Stimulated activated CD8-positive, alpha-beta memory T cell treated with anti-CD3 and anti-CD28 coated beads, Interleukin-4, amount 100 ng/mL, for 48 hours (primary cell): ENCODE measurements at places on chromosomes 5 and 9.
A peak's percentile ranks its signal among the peaks of the same experiment; 100 is the strongest.

DNA sequence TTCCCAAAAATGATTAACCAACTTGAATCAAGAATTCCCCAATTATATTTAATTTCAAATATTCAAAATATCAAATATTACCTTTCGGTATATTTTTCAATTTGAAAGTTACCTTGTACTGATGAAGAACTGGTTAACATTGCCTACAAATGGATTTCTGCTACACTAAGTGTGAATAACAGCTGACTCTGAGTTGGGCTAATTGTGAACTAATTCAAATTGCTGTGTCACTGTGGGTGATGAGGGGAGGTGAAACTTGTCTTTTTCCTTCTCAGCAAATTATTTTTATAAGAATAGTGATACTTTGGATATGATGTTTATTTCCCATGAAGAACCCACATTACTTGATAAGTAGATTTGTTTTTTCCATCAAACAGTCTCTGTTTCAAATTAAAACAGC is 103.4 kb upstream of the RPS23 start:
- no peak for DNase-seq

GRCh38 chr9:123150708-123151503 is 117.4 kb downstream of the GPR21 start:
- DNase-seq: no peak

DNA sequence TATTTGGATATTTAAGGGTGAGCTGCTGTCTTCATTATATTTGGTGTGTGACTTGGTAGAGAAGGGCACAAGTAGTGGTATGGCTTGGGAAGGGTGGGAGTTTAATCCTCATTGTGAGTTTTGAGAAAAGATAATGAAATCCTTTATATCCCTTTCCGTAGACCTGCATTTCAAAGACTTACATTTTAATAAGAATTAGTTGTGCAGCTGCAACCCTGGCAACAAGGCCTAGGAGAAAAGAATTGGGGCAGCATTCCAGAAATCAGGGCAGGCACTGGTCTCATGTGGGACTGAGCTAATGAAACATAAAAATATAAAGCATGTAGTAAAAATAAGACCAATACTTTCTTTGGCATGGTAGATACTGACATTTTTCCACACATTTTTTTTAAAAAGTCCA is 60.5 kb downstream of the CDC42SE2 start:
- DNase-seq: no peak

- DNase-seq: no peak
Measured at GRCh38 chr5:99122976-99123375, 194.2 kb upstream of the CHD1 start.

DNA sequence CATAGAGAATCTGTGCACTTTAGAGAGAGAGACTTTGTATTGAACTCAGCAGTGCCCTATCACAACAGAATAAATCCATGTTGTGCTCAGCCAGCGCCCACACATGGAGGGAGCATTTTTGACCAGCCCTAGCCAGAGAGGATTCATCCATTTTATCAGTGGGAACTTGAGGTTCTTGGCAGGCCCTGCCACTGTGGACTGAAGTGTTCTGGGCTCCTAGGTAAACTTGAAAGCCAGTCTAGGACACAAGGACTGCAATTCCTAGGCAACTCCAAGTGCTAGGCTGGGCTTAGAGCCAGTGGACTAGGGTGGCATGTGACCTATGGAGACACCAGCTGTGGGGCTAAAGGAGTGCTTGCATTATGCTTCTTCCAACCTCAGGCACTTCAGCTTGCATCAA is 523.5 kb downstream of the CDH12 start:
- DNase-seq: no peak

- DNase-seq: no peak
Measured at GRCh38 chr5:32264957-32265572, 47.7 kb downstream of the MTMR12 start.

GRCh38 chr9:69090946-69091345 is 55.4 kb downstream of the FXN start:
- no peak for DNase-seq

DNA sequence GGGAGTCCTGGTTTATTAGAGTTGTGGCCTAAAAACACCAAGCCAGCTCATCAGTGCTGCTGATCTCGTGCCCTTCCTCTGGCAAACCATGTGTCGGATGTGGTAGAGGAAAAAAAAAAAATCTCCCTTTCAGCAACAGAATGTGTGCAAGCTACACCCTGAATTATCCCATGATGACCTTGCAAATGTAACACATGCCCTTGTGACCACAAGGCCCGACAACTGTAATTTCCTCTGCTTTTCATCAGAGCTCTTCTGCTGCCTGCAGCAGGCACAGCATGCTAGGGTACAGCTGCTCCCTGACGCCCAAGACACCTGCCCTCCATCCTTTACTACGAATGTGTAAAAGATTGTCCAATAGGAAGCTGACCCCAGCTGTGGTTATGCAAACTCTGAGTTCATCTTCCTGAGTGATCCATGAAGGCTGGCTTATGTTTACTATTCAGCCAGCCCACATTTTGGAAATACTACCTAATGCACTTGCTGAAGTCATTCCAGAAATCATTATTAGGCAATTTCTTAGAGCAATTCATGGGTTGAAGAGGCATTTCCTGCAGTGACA is 14.6 kb upstream of the BNC2 start:
- no peak for DNase-seq

GRCh38 chr5:1323803-1324173 is 21.1 kb downstream of the CLPTM1L start:
- no peak for DNase-seq

DNA sequence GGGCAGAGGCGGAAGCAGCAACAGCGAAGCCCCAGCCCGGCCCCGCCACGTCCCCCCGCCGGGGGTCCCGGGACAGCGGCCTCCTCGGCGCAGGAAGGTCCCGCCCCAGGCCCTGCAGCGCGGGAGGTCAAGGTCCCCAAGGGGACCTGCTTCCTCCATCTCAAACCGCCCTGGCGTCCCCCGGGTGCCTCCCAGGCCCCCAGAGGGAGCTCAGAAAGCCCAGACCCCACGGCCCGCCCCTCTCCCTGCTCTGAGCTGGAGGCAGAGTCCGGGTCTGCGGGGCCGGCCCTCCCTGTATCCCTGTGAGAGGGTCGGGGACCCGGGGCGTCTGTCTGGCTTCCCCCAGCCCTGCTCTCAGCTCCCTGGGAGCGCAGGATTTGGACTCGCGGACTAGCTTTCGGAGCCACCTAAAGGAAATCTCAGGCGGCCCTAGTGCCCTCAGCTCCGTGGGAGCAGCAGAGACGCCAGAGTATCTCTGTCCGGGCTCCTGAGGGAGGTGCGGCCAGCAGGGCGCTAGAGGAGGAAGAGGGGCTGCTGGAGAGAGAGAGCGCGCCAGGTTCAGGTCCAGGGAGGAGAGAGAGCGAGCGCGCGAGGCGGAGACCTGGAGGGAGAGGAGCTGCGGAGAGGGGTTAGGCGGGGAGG is 30.7 kb downstream of the EXOC3 start:
- DNase-seq: peak; percentile 52

- DNase-seq: no peak
Measured at GRCh38 chr9:137457406-137458193, 1.5 kb downstream of the NSMF start.

- no peak for DNase-seq
Measured at GRCh38 chr5:76125888-76126287, 42.7 kb downstream of the SV2C start.

GRCh38 chr9:35112257-35113020 is 3.2 kb downstream of the ATOSB start:
- DNase-seq: no peak

GRCh38 chr5:116865651-116866050 is 291.0 kb upstream of the SEMA6A start:
- DNase-seq: no peak

DNA sequence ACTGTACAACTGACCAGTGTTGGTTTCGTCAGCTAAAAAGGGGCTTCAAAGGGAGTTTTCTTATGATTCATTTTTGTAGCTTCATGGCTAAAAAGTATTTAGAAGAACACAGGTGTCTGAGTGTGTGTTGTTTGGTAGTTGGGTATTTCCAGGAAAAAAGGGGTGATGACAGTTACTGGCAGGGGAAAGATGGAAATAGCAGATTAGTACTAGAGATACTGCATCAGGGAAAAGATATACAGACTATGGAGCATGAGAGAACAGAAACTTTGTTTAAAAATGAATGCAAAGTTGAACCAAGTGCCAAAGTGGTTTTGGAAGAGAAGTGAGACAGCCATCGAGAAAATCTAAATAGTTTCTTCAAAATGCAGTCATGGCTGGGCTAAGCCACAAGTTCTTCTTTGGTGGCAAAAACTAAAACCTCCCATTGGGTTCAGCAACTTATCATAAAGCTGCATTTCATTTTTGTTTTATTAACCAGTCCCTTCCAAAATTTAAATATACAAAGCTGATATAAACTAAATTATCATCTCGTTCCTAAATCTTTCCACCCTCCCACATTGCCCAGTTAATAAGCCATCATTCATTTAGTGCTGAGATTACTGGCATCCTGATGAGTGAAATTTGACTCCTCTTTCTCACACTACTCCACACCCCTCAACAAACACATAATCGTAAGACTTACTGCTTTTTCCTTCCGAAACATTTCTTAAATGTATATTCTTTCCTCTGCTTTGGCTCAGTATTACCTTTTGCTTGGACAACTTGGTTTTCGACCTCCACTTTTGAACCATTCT is 33.5 kb downstream of the ELL2 start:
- no peak for DNase-seq

DNA sequence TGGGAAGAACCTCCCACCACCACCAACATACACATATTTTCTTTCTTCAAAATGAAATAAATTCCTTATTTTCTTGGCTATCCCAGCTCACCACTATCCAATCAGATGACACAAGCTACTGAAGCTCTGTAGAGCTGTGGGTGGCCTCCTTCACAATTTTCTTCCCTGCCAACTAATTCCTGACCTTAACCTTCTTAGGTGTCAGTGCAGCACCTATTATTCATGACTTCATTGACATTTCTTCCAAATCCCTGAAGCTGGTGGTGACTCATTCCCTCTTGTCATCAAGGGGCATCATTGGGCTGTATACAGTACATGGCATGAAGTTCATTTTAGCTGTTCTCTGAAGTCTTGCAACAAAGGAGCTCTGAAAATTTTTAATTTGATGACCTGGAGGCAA is 42.0 kb upstream of the ADRA1B start:
- DNase-seq: no peak

DNA sequence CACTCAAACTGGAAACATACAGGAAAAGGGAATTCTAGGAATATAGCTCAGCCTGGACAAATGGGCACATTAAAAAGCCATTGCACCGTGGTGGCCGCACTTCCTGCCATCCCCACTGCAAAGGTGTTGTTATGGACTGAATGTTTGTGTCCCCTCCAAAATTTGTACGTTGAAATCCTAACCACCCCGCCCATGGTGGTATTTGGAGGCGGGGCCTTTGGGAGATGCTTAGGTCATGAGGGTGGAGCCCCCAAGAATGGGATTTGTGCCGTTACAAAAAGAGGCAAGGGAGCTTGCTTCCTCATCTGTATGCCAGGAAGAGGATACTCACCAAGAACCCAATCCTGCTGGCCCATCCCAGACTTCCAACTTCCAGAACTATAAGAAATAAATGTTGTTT is 1.1 kb upstream of the CMBL start:
- no peak for DNase-seq

- DNase-seq: no peak
Measured at GRCh38 chr9:69079186-69079585, 43.6 kb downstream of the FXN start.

GRCh38 chr5:146669656-146670055 is 153.7 kb upstream of the GPR151 start:
- no peak for DNase-seq

DNA sequence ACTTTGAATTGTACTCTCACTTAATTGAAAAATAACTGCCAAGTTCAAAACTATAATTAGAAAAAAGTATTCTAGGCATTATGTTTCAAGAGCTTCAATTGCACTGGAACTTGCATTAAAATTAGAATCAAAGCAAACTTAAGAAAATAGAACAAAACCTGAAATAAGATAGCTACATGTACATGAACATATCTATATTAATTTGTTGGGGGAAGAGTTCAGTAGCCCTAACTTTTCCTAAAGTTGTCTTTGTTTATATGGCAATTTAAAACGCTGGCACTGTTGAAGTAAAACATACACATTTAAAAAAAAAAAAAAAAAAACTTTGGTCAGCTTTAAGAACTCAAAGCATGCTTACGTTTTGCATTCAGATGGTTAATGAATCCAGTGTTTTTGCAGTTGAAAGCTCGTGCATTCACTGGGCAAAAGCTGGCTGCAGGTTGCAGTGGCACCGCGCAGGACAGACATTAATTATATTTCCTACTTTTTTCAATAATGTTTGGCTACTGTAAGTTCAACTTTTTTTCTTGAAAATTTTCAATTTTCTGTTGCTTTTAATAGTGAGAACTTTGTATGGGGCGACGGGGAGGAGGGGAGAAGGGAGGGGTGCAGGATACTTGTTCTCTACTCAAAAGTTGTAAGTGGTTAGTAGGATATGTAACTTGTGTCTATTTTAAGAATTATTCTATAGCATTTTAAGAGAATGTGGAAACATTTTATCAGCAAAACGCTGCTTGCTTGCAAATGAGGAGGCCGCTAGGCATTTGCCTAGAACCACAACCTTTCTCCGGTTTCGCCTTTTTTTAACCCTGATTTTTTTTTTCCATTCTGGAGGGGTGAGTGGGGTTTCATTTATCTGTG is 3.9 kb downstream of the NR2F1 start:
- DNase-seq: no peak

DNA sequence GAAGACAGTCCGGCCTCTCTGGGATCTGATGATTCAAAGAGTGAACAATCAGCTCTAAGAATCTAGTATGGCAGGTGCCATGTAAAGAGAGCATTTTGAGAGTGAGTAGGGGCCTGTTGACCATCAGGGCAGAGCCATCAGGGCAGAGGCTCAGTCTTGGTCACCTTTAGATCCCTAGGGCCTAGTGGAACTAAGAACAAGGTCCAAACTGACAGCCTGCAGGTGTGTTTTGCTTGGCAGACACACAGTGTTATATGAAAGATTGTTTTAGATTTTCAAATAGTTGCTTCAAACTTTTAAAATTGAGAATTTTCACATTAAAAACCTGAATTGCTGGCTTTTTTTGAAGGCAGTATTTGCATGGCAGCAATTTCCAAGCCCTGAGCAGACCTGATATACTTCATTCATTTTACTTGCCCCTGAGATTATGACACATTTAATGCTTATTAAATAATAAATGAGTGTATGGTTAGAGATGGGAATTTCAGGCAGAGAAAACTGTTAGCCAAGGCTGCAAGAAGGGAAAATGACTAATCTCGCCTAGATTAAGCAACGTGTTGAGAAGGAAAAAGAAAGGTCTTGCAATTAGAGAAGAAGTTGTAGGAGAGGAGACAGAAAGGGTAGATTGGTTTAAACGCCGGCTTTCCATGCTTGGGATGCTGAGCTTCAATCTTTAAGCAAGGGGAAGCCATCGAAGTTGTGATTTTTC is 279.6 kb downstream of the ARRDC3 start:
- DNase-seq: no peak
